Hepatocyte (in vitro differentiated cells): ENCODE measurements at places on chromosomes 3 and 15. TPM values are rescaled to one million over a fixed set of nuclear protein-coding genes. Genes with fewer than 3 reads are reported as not detected.

IQCH gene
- 0.24 and 1.0 TPM in 2 replicates for total RNA-seq

SCN11A gene
- 3.7 and 3.9 TPM in 2 replicates for total RNA-seq

XCR1 gene
- 0.27 and 0.40 TPM in 2 replicates for total RNA-seq

TMEM62 gene
- 25.7 and 34.0 TPM in 2 replicates for total RNA-seq

GASK1A gene
- 2.1 and 2.4 TPM in 2 replicates for total RNA-seq
